Glutamatergic neuron (in vitro differentiated cells): ENCODE measurements at places on chromosomes 5 and 9. TPM values are rescaled to one million over a fixed set of nuclear protein-coding genes. Genes with fewer than 3 reads are reported as not detected.

DNA sequence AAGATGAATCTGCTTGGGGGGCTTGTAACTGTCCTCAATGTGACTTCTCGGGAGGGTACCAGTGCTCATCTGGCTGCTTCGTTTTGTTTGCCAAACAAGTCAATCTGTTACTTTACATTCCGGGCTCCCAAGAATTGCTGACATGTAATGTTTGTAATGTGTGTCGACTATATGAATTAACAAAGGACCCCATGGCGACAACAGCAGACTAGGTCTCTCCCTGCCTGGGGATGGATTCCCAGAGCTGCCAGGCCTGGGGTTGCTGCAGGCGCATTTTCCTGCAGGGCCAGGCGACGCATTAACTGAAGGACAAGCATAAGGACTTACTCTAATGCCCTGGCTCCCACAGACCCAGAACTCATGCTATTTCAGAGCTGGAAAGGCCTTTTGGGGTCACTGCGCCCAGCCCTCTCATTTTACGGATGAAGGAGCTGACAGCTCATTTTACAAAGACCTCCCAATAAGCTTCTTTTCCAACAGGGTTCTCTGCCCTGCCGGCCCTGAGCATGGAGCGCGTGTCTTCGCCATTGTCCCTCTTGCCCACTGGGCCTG is 214.8 kb downstream of the TTLL11 start:
- no peak for DNase-seq

GRCh38 chr9:96048104-96048955 is 172.8 kb downstream of the ERCC6L2 start:
- no peak for DNase-seq

- no peak for DNase-seq
These were observed 151.0 kb downstream of the LPAR1 start for GRCh38 chr9:110887276-110887675.

DNA sequence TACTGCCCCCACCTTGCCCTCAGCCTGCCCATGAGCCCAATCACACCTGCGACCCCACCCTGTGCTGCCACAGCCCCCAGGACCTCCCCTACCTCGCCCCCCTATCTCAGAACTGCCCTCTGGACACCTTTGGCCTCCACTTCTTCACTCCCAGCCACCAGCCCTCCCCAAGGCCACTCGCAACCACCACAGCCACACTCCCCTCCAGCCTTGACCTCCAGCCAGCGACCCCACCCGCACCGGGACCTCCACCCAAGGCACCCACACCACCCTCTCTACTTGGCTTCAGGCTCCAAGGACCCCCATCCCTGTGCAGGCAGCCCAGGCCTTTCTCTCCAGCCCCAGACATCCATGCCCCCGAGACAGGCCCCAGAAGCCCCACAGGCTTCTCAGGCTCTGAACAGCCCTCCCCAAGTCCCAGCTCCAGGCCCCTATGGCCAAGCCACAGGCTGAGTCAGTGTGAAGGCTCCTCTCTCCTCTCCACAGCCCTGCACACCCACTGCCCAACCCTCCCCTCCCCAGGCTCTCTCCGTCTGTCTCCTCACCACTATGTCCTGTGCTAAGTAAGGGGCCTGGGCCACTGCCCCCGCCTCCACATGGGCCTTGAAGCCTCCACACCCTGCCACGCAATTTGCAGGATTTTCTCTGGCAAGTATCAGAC is 2.0 kb downstream of the AK1 start:
- DNase-seq: no peak

- DNase-seq: no peak
These were observed 680.4 kb downstream of the TLR4 start for GRCh38 chr9:118384531-118385100.

FLT4 gene
- total RNA-seq: 0.17 TPM

DNA sequence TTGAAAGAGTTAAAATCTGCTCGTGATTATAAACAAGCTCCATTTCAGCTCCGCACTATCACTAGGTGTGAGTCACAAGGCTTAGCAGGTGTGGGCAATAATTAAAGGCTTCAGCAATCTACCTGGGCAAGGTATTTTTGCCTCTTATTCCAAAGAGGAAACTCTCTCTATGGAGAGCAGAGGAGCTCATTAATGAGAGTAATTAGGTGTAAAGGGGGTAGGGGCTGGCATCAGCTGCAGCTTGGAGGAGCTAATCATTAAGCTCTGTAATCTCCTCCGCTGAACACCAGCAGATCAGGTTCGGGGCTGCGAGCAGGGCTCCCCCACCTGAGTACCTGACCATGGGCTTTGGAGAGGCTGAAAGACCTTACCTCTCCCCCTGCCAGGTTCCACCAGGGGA is 129.2 kb downstream of the CRB2 start:
- no peak for DNase-seq
